ENCODE measurements at places on chromosomes 16 and 17. TPM values are rescaled to one million over a fixed set of nuclear protein-coding genes. Genes with fewer than 3 reads are reported as not detected.

RCVRN gene
- total RNA-seq, result 1.0 TPM

PRKCB gene
- 16.7 TPM for total RNA-seq

SPATA22 gene
- total RNA-seq, result 1.4 TPM

CSH1 gene
- not detected for total RNA-seq

MYH3 gene
- total RNA-seq, result 4.4 TPM

TMEM100 gene
- total RNA-seq, result 24.4 TPM

ZNF469 gene
- total RNA-seq, result 5.2 TPM

KRT9 gene
- total RNA-seq, result not detected

ETV4 gene
- 2.3 TPM for total RNA-seq

CARD14 gene
- 0.55 TPM for total RNA-seq

FBXO31 gene
- 53.2 TPM for total RNA-seq

ITGA3 gene
- total RNA-seq, result 113 TPM

ABCC12 gene
- total RNA-seq, result not detected

- DNase-seq, result no peak
These were observed 180.1 kb downstream of the HS3ST3A1 start for GRCh38 chr17:13421581-13422130.

- no peak for DNase-seq
These were observed at the start of gene ODF4 for GRCh38 chr17:8339540-8339939. Gene ODF4, plus strand, starts transcription at chr17:8339840. Its CDS starts 212 bp downstream, at chr17:8340052.

DNA sequence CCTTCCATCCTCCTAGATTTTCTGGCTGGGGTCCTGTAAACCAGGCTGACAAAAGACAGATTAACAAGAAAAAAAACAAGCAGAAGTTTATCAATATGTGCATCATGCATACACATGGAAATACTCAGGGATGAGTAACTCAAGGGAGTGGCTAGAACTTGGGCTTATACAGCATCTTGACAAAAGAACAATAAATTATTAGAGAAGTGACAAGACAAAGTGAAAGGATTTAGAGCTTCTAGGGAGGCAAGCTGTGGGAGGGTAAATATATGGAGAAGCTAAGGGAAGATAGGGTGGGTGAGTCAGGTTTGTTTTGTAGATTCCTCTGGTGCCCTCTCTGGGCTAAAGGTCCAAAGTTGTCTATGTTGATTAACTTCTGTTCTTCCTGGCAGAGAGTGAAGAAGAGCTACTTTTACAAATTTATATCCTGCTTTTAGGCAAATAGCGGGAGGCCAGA, 48.0 kb upstream of the NDRG4 start:
- no peak for DNase-seq

DNA sequence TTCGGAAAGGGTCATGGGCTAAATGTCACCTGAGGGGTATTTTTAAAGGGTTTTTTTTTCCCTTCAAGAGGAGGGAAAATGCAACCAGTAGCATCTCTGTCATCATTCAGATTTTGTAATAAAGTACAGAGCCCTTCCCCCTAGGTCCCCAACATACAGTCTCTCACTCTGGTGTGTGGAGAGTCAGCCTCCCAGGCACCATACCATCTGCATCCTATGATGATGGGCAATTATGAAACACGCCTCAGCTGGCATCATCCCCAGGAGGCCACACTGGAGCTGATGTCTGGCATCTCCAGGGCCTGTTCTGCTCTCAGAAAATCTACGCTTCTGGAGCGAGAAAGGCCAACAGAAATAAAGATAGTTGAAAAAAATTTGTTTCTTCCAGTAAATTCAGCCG, 32.0 kb downstream of the TBX4 start:
- DNase-seq, result no peak

DNA sequence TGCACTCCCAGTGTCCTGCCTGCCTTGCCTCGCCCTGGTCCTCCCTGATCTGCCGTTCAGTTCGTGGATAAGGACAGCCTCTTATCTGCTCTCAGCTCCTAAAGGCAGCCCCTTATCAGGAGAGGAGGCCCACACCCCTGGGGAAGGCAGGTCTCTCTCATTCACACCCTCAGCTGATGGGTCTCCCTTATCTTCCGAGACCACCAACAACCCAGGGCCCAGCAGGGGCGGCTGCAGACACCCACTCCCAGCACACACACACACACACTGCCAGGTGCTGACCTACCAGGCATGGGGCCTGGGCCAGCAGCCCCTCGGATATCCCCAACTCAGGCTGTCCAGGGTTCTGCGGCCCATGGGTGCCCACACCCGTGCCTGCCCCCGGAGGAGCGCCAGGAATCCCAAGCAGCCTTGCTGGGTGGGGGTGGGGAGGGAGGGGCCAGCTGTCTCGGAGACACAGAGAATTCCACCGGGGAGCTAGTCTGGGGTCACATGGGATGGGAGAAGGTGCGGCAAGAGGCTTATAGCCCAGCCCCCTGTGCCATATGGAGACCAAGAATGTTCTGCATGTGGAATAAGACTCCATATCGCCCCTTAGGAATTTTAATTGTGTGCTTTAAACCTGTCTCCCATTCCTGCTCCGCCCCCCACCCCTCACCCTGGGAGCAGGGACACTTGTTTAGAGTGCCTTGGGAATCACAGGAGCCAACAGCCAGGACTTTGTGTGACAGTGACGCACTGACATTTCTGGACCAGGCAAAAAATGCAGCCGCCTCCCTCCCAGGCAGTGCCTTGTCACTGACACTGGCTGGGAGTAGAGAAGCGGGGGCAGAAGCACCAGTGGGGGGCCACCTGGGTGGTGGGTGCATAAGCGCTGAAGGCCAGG, 41.9 kb upstream of the EMP2 start:
- DNase-seq, result no peak

DNA sequence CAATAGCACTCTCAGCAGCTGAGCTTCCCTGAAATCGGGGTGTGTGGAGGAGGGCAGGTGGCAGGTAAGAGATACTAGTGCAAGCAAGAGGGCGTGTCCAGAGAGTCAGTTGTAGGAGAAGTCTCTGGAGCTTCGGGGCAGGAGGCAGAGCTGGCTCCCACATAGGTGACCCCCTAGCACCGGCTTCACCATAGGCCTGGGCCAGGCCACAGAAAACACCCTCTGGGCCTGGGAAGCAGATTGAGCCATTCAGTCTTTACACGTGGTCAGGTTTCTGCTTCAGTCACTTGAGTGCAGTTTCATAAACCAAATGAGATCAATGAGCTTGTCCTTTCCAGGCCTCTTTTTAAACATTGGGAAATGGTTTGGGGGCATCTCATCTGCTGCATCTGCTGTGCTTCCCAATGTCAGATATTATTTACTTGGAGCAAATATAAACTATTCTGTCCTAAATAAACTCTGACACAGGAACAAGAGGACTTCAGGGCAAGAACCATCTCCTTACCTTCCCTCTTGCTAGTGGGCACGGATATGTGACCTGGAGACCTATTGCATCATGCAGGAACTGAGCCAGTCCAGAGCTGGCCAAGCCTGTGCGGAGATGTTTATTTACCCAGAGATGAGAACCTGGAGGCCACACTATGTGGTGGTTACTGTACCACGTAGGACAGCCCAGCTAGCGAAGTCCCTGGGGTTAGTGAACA, 16.1 kb downstream of the CCR7 start:
- peak; percentile 76 for DNase-seq

GRCh38 chr17:45060797-45061605, at the start of gene NMT1:
Gene NMT1, plus strand, starts transcription at chr17:45061317. Its CDS starts 13 bp downstream, at chr17:45061330.
- DNase-seq, result peak; percentile 98

GRCh38 chr17:18117982-18118975, 9.7 kb downstream of the MYO15A start:
- DNase-seq, result no peak

GRCh38 chr16:191831-192230, 11.6 kb downstream of the HBQ1 start:
- no peak for DNase-seq

DNA sequence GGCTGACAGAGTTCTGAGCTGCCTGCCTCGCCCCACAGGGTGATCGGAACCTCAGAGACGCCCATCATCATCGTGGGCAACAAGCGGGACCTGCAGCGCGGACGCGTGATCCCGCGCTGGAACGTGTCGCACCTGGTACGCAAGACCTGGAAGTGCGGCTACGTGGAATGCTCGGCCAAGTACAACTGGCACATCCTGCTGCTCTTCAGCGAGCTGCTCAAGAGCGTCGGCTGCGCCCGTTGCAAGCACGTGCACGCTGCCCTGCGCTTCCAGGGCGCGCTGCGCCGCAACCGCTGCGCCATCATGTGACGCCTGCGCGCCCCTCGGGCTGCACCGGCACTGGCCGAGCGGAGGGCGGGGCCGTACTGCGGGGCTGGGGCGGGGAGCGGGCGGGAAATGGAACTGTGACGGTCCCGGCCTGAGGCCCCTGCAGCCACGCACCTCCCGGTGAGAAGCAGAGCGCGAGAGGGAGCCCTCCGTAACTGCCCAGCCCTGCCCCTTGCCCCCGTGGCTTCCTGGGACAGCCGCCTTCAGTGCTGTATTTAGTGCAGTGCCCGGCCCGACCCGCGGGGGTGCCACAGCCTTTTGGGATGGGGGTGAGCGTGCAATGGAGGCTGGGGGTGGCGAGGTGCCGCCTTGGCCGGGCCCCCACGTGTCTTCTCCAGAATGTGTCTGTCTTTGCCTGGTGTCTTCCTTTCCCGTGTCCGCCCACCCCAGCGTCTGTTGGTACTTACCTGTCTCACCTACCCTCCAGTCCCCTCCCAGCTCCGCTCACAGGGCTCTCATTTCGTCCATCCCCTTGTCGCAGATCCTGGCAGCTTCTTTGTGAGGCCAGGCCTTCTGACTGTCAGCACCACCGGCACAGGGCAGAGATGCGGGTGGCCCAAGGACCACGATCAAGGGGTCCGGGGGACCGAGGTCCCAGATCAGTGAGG, 9.8 kb downstream of the RASL10B start:
- DNase-seq, result no peak

DNA sequence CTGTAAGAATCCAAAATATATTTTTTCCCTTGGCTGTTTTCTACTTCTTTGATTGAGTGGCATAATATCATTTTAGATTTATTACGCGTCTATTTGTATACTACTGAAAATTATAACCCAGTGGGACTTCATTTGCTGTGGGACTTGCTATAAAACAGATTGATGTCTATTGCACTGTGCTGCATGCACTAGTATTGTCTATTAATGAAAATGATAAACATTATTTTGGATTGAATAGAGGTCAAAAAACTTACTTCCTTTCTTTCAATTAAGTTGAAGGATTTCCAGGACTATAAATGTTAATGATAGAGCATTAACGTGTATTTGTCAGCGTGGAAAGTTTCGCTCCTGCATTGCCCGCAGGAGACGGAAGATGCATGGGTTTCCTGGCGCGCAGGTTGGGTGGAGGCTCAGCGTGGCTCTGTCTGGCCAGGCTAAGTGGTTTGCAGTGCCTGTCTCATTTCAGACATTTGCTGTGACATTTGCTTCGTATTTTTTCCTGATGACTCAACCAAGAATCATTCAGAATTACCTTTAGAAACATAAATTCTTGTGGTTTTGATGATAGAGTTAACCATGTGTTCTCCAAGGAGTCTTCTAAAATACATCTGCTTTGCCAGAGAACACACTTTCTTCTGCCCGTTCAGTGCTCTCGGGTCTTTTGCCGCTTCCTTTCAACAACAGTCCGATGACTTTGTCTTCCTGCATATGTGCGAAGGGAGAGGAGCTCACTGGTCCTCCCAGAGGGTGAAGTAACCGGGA, 216.7 kb downstream of the RPTOR start:
- no peak for DNase-seq

DNA sequence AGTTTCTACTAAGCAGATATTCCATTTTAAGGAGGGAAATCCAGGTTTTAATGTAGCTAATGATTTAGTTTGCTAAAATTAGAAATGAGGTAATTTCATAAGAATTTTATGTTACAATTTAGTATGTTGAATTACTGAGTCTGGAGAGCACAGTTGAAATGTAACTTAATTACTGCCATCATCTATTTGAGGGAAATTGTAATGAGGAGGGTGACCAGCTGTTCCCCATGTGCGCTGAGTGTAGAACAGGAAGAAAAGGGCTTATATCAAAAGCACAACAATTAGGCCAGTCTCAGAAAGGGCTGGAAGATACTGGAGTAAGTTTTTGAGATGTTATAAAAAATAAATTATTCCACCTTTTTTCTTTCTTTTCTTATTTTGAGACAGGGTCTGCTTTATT, 735.1 kb upstream of the GOT2 start:
- no peak for DNase-seq

GRCh38 chr17:80393961-80394360, 21.0 kb upstream of the ENDOV start:
- DNase-seq, result no peak

DNA sequence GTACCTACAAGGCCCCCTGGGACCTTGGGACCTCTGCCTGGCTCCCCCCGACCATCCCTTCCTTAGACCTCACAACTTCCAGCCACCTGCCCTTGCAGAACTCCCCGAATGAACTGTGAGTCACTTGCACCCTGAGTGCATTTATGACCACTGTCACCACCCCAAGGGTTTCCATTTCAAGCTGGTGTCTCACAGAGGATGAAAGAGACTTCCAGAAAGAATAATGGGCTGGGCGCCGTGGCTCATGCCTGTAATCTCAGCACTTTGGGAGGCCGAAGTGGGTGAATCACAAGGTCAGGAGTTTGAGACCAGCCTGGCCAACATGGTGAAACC, 124.5 kb upstream of the CIBAR2 start:
- no peak for DNase-seq

DNA sequence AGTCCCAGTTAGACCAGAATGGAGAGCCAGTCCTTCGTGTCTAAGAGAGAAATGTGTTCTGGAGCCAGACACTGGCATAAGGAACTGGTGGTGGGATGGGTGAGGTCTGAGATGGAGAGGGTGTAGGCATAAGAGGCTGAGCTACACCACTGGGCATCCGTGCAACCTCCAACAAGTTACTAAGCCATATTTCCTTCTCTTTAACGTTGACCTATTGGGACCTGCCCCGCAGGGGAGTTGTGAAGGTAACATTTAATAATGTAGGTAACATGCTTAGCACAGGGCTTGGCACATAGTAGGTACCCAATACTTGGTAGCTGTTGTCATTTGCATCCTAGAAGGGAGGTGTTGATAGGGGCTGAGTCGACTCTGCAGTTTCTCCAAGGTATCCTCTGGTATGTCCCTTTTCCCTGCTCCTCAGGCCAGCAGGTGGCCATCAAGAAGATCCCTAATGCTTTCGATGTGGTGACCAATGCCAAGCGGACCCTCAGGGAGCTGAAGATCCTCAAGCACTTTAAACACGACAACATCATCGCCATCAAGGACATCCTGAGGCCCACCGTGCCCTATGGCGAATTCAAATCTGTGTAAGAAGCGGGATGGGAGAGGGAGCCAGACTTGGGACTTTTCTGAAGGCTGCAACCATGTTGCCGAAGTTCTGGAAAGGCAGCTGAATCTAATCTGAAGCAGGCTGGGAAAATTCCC, 1.2 kb downstream of the MAPK7 start:
- DNase-seq, result peak; percentile 56

GRCh38 chr16:65315081-65315780, 193.4 kb upstream of the CDH11 start:
- peak; percentile 90 for DNase-seq

GRCh38 chr16:64184156-64184555, 937.7 kb downstream of the CDH11 start:
- no peak for DNase-seq

GRCh38 chr17:29642171-29642611, 19.5 kb upstream of the CORO6 start:
- no peak for DNase-seq

DNA sequence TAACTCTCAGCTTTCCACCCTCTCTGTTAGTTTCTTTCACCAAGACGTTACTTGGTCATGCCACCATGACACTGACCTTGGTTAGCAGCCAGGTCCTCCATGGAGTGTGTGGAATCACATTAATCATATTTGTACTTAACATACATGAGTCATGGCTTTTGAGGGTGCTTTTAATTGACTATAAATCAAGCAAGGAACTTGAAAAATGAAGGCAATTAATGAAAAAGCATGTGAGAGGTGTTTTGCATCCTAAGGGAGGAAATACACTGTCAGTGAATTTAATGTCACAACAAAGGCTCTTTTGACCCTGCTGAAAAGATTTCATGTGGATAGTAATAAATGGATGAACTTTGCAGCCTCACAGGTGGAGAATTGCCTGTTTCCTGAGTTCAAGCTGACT, 240.7 kb downstream of the CDH13 start:
- no peak for DNase-seq
